Aorta (tissue), 5 donors: ENCODE measurements at places on chromosomes 1 and 21. TPM values are rescaled to one million over a fixed set of nuclear protein-coding genes. Genes with fewer than 3 reads are reported as not detected.

GRCh38 chr1:6602669-6603237, at the start of gene KLHL21:
TSS of gene KLHL21 (minus strand) at chr1:6602869. CDS start at chr1:6602817, 52 bp downstream.
- H3K4me3 ChIP-seq: peak within 1 kb of the TSS; percentile 57
- peaks cover 2% of the 10 kb centered on the region for H3K27me3 ChIP-seq

DNA sequence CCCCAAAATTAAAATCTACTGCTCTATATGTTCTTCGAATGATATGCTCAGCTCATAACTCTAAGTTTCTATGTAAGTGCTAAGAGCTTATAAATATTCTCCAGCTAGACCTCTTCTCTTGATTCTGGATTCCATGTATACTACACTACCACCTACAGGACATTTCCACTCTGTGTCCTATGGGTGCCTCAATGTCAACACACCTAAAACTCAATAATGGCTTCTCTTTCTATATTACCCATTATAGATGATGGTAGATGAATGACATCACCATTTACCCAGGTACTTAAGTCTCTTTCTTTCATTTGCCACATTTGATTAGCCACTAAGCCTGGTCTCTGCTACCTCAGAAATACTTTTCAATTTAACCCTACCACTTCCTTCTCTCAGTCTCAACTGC, 41.3 kb downstream of the TBX19 start:
- H3K4me1 ChIP-seq: no peaks in the 10 kb centered on the region
- H3K36me3 ChIP-seq: no peaks in the 10 kb centered on the region
- no peak for DNase-seq

Gene KCNJ6
- total RNA-seq: 0.16 TPM

Gene DNAH14
- 2.0 TPM for total RNA-seq

Gene RHD
- not detected for total RNA-seq
